ENCODE measurements at places on chromosomes 16 and 17.

GRCh38 chr17:78923660-78924453 lies 1.3 kb downstream of the TIMP2 start:
- DNase-seq: peak; percentile 75

DNA sequence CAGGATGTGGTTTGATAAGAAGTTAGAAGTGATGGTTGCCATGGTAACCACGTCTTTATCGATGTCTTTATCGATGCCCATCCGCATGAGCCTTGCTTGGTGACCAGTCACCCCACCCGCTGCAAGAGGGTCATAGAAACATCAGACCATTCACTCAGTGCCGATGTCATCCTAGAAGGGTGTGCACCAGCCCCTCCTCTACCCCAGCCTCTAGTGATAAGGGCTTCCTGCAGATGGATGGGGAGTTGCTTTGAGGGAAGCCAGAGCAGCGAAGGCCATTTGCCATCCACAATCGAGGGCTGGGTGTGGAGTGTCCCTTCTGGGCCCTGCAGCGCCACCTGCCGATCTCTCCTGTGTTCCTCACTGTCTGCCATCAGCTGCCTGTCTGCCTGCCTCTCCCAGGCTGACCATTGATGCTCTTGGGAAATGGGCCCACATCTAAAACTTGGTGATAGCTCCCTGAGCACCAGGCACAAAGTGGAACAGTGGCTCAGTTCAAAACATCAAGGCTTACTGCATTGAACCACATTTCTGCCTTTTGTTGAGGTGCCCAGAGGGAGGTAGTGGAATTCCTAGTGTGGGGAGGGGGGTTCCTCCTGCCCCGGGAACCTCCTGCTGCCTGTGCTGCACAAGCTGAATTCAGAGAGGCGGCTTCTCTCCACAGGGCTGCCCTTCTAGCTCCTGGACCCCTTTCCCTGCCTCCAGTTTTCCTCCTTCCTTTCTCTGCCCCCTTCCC lies 8.9 kb downstream of the CALB2 start:
- DNase-seq: peak; percentile 53

DNA sequence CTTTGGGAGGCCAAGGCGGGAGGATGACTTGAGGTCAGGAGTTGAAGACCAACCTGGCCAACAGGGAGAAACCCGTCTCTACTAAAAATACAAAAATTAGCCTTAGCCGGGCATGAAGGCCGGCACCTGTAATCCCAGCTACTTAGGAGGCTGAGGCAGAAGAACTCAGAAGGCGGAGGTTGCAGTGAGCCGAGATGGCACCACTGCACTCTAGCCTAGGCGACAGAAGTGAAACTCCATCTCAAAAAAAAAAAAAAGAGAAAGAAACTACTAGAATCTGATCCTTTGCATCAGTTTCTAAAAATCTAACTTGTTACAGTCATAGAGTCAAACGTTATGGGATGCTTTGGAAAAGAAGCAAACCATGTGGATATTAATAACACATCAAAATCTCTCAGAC lies 1.6 kb upstream of the PECAM1 start:
- DNase-seq: no peak

DNA sequence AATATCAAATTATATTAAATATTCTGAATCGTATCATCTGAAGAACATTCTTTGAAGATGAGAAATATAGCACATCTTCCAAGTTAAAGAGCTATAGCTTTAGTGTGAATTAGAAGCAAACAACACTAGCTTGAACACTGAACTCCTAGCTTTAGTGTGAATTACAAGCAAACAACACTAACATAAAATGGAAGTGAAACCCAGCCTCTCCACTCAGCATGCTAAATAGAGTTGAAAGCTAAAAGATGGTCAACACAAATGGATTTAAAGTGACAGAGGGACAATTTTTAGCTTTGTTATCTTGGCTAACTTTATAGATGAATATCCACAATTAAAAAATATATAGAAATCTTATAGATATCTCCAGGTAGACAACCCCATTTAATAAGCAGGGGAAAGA lies 4.5 kb upstream of the KIF2B start:
- no peak for DNase-seq

- peak; percentile 14 for DNase-seq
These were observed 51.2 kb downstream of the SNX29 start for GRCh38 chr16:12027558-12028287.

DNA sequence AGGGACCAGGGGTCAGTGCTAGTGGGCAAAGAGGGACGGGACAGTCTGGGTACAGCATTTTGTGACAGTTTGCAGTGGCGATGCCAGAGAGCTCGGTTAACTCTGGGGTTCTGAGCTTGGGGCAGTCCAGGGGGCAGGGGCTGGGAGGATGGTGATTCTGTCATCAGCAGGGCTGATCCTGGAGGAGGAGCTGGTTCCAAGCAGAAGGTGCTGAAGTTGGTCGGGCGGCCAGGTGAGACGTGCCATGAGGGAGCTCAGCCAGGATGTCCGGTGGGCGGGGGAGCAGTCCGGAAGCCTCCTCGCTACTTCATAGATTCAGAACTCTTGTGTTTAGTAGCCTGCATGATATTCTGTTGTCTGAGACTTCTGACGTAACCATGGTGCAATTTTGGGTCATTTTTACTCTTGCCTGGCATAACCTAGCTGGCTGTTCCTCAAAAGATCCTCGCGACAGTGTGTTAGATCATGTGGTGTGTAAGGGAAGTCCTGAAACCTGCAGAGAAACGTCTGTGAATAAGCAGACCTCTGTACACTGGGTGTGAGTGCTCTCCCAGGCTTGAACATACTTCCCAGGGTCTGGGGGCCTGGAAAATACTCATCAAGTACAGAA lies 122.0 kb downstream of the CLEC16A start:
- no peak for DNase-seq

- no peak for DNase-seq
These were observed 146.6 kb downstream of the IRX5 start for GRCh38 chr16:55077266-55077665.

DNA sequence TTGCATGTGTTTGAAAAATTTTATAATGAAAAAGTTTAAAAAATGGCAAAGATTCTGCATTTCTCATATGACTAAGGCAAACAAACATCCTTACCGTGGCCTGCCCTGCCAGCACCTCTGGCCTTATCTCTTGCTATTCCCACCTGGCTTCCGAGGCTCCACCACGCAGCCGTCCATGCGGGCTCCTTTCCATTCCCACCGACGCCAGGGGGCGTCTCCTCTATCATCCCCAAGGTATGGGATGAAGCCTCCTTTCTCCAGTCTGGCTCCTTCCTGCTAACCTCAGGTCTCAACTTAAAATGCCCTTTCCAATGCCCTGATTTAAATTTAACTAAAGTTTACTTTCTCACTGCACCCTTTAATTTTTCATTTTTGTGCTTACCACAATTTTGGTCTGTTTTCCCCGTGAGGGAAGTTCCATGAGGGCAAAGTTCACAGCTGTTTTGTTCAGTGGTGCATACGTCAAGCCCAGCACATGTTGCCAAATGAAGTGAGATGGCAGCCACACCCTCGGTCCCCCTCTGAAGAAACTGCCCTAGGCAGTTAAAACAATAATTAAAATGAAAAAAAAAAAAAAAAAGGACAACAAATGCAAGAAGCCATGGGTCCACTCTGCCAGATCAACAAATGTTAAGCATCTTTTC lies 13.3 kb upstream of the SDK2 start:
- DNase-seq: peak; percentile 49

- no peak for DNase-seq
These were observed 104.0 kb upstream of the CDH5 start for GRCh38 chr16:66262253-66263167.

DNA sequence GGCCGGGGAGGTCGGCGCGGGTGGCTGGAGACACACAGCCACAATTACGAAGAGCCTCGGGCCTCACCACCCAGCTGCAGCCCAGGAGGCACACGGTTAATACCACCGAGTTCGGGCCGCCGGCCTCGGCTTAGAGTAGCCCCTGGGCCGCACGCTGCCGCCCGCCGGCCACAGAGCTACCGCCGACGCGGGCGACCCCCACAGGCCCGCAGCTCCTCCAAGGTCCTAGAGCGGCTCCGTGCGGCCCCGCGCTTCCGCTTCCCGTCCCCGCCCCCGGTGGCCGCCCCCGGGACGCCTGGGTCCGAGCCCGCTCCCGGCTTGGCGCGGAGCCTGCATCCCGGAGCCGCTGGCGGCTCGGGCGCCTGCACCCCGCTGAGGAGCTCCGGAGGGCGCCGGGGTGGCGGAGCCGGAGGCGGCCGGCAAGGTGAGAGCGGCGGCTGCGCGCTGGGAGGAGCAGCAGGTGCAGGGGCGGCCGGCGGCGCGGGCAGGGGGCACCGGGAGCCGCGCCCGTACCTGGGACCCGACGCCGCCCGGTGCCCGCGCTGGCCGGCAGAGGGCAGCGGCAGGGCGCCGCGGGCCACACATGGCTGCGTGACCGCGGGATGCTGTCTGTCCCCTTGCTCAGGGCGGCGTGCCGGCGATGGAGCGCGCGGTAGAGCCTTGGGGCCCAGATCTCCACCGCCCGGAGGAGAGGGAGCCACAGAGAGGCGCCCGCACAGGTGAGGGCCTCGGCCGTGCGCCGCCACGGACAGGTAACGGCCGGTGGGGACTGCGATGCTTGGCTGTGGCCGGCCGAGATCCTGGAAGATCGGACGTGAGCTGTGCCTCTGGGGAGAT lies at the start of gene ZNF48:
Gene ZNF48 (plus strand): TSS at position 266 of the 837 bp plus-strand sequence. CDS start 375 bp downstream, at position 641.
- peak; percentile 93 for DNase-seq

GRCh38 chr16:55508941-55509931 lies at the start of gene LPCAT2:
LPCAT2 (plus strand) TSS chr16:55509072; CDS start chr16:55509182, 110 bp downstream.
- peak; percentile 84 for DNase-seq

- no peak for DNase-seq
These were observed 2.5 kb downstream of the PHF12 start for GRCh38 chr17:28948873-28949184.

DNA sequence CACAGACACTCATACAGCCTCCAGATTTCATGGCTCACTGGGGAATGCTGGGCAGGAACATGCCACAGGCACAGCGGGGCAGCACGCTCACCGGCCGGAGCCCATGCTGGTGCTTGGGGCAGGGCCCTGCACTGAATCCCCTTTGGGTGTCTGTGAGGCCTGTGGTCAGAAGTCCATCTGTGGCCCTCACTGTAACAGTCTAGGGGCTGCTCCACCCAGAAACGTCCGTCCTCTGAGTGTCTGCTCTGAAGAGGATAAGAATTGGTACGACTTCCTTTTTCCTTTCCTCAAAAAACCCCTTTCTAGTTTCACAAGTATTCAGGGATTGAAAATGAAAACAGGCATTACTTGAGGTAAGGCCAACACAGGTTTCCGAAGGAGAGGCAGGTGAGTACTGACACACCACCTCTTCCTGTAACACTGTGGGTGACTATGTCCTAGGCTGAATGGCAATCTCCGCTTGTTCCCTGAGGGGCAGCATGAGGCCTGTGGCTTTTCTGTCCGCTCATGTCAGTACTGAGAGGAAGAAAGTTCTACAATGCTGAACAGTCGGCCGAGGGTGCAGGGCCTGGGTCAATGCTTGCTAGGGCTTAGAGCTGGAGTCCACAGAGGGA lies 42.5 kb downstream of the TMEM11 start:
- DNase-seq: no peak

- DNase-seq: no peak
These were observed 29.4 kb downstream of the TEKT3 start for GRCh38 chr17:15311996-15312395.

- DNase-seq: peak; percentile 10
These were observed 60.4 kb downstream of the HS3ST2 start for GRCh38 chr16:22874394-22874793.

GRCh38 chr16:48318630-48319029 lies 66.6 kb downstream of the SIAH1 start:
- DNase-seq: no peak

DNA sequence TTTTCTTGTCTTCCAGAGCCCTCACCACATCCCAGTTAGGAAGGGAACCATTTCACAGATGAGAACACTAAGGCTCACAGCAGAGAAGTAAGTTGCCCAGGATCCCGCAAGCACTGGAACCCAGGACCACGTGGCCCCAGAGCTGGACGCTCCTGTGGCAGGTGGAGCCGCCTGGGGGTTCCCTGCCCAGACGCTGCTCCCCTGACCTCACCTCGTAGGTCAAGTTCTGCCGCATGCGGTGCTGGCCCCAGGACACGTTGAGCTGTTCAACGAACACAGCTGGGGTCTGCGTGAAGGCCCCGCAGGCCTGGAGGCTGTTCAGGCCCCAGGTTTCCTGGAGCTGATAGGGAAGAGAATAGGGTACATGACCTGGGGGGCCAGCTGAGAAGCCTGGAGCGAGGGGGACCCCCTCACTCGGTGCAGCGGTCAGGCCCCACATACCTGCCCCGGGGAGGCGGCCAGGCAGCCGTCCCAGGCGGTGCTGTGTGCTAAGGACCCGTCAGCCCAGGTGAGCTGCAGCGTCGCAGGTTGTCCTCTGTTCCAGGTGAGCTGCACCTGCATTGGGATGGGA lies 54.1 kb downstream of the RMI2 start:
- no peak for DNase-seq

GRCh38 chr16:3019594-3020246 lies 448 bp upstream of the TNFRSF12A start:
- DNase-seq: no peak

GRCh38 chr17:34645594-34645993 lies 66.2 kb downstream of the TMEM132E start:
- DNase-seq: no peak

DNA sequence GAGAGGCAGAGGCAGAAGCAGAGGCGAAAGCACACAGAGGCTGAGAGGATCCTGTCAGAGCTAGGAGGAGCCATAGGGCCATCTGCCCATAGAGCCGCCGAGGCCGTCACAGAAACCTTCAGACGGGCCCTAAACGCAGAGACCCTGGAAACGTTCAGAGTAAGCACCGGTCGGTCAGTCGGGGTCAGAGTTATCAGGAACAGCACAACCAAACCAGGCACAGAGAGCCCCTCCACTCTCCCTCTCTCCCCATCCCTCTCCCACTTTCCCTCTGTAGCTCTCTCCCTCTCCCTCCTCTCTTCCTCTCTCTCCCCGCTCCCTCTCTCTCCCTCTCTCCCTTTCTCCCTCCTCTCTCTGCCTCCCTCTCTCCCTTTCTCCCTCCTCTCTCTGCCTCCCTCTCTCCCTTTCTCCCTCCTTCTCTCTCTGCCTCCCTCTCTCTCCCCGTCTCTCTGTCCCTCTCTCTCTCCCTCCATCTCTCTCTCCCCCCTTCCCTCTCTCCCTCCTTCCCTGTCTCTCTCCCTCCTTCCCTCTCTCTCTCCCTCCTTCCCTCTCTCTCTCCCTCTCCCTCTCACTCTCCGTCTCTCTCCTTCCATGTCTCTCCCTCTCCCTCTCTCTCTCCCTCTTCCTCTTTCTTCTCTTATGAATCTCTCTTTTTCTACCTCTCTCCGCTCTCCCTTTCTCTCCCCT lies 138.9 kb downstream of the C16orf95 start:
- DNase-seq: no peak

Data from kidney tubule cell (primary cell).